ENCODE measurements at places on chromosomes 12 and 14. TPM values are rescaled to one million over a fixed set of nuclear protein-coding genes. Genes with fewer than 3 reads are reported as not detected.
A peak's percentile ranks its signal among the peaks of the same experiment; 100 is the strongest.

KRT78 gene
- polyA plus RNA-seq: not detected

GRCh38 chr12:110247340-110248095, 33.5 kb upstream of the ATP2A2 start:
- DNase-seq: no peak

GRCh38 chr14:100679707-100680438, 46.8 kb upstream of the DLK1 start:
- peak; percentile 86 for DNase-seq

DNA sequence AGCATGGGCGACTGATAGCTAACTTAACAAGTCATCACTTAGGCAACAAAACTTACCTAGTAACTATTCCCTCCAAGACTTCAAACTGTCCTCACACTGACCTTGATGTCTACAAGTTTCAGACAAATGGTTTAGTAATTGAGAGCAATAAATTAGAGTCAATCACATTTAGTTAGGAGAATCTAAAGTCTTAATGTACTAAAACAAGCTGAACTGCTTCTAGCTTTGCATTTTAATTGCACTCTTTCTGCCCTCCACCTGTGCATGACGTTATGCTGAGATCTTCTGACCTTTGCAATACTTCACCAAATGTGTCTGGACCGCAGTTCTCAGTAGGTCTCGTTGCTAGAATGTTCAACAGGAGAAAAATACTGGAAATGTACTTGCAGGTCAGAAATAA, 158.0 kb downstream of the PIK3C2G start:
- DNase-seq: no peak

DNA sequence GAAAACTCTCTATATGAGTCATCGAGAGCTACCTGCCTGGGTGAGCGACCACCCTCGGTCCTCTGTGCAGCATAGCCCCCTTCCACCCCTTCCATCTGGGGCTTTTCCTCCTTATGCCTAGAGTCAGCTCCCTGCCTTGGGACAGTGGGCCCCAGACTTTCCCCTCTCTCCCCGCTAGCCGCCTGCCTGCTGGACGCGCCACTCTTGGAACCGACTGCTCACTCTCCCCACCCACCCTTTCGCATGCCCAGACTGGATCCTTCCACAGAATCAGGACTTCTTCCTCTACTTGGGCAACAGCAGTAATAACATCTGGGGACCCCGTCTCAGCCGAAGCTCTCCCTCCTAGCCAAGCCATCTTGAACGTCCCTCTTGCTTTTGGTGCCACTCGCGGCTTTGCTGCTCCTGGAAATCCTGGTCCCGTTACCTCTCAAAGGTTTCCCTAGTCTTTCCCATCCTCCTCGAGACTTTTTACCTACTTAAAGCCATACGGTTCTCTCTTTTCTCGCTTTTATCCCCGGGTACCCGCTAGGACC, 671 bp downstream of the ESYT1 start:
- DNase-seq: no peak

- DNase-seq: no peak
Observed at GRCh38 chr14:79496701-79497100, 714.6 kb downstream of the DIO2 start.

DNA sequence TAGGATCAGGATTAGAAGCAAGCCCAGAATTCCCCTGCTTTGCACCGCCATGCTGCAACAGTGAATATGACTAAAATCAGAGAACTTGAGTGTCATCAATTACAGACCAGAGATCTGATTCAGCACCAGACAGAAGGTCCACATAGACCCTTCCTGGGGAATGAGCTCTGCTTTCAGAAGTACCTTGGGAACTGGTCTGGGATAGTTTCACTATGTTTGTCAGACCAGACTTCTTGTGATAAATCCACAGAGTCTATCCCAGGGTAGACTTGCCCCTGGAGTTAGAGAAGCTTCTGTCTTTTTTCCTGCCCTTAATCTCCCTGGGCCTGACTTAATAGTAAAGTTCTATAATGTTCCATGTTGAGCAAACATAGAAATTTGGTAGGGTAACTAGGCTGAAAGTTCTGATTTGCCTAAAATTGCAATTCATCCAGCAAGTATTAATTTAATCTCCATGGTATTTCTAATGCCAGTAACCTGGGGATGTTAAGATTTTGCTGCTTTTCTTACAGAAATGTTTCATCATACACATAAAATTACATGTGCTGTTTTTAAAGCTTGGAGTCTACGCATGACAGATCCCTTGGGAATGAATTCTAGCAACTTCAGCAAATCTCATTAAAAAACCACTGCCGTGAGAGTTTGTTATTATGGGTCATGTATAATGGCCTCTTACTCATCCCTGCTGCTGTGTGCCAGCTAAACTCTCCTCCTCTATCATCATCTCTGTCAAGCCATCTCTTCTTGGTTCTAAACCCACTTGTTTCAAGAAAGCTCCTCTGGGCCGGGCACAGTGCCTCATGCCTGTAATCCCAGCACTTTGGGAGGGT, 61.3 kb upstream of the METAP2 start:
- DNase-seq: peak; percentile 99

GRCh38 chr12:44059476-44059875, 223.6 kb downstream of the TMEM117 start:
- DNase-seq: no peak

Measured in BJ (cell line).